ENCODE measurements at places on chromosomes 3 and 15.

GRCh38 chr3:179544981-179545645 lies 17.6 kb upstream of the ACTL6A start:
- H3K36me3 ChIP-seq, result no peaks in the 10 kb centered on the region
- no peak overlapping the region for H3K27ac ChIP-seq
- no peaks in the 10 kb centered on the region for H3K4me1 ChIP-seq
- no peak for DNase-seq

DNA sequence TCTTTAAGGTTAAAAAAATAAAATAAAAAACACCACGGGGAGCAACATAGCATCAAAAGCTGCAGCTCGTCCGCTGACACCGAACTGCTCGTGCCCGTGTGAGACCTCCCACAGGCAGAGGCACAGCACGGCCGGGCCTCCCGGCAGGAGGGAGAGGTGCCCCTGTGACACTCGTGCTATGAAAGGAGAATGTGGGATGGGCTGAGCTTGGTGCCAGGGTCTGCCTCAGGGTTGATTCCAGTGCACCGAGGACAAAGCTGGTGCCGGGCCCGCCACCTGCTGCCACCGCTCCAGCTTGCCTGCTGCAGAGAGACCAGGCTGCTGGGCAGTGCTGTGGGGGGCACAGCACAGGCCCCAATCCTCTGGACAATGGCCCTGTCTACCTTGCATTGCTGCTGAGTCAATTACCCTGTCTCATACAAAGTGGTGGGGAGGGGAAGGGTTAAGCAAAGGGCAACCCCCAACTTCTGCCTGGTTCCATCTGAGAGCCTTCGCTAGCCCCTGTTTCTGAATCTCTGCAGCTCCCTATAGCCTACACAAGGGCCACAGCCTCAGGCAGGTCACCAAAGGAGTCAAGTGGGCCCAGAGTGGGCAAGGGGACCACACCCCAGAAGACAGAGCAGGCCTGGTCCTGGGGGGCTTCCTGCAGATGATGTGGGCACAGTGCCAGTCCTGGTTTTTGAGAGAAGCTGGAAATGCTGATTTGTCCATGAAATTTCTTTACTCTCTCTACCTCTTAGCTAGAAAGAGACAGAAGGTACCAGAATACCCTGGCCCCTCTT lies 74.0 kb upstream of the SNRPA1 start:
- H3K4me1 ChIP-seq, result no peaks in the 10 kb centered on the region
- H3K36me3 ChIP-seq, result no peaks in the 10 kb centered on the region
- no peak overlapping the region for H3K27ac ChIP-seq
- no peak for DNase-seq
- no peak overlapping the region for H3K4me3 ChIP-seq

GRCh38 chr3:183074261-183074660 lies 25.0 kb downstream of the MCCC1 start:
- no peaks in the 10 kb centered on the region for H3K27me3 ChIP-seq
- peaks cover 25% of the 10 kb centered on the region for H3K36me3 ChIP-seq
- no peak for DNase-seq

DNA sequence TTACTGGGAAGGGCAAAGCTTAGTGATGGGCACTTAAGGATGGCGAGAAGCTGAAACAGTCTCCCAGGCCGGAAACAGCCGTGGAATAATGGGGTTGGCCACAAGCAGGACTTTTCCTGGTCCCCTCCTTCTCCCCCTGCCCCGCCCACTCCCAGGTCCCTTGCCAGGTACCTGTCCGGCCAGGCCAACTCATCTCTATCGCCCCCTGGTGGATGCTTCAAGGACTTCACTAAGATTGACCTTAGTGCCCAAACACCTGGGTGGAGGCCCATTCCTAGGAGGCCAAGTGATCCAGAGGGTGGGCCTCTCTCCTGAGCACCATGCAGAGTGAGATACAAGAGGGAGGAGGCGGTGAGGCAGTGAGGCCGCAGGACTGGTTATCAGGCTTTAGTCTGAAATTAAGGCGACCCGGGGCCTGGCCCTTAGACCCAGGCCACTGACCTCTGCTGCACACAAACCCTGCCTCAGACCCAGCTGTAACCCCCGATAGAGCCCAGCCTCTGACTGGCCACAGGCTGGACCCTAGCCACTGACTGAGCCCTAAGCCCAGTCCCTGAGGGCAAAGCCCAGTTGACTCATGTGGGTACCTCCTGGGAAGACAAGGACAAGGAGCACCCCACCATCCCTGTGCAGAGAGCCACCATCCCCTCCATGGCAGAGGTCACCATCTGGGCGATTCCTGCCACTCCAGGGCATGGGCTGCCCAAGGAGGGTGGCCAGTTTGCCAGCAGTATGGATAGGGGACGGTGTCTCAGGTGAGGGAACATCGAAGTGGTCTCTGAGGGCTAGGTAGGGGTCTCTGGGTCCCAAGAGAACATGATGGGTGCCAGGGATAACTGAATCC lies 37.6 kb downstream of the VIPR1 start:
- peaks cover 14% of the 10 kb centered on the region for H3K4me1 ChIP-seq
- H3K27ac ChIP-seq, result no peak overlapping the region
- no peaks in the 10 kb centered on the region for H3K27me3 ChIP-seq
- H3K36me3 ChIP-seq, result no peaks in the 10 kb centered on the region
- no peak overlapping the region for H3K4me3 ChIP-seq

DNA sequence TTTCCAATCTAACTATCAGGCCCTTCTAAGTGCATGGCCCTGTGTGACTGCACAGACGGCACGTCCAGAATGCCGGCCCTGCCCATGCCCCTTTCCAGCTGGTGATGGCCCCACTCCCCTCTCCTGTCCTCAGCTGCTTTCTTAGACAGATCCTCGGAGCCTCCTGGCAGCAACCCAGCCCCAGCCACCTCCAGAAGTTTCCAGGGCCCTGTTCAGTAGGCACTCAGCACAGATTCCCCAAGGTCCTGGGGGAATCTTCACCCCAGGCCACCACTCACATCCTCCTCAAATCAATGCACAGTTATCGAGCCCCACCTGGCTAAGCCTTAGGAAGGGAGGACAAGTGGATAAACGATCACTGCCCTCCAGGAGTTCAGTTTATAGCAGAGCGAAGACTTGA lies 1.4 kb upstream of the CRABP1 start:
- no peaks in the 10 kb centered on the region for H3K4me1 ChIP-seq
- H3K36me3 ChIP-seq, result no peaks in the 10 kb centered on the region
- H3K4me3 ChIP-seq, result no peak overlapping the region

DNA sequence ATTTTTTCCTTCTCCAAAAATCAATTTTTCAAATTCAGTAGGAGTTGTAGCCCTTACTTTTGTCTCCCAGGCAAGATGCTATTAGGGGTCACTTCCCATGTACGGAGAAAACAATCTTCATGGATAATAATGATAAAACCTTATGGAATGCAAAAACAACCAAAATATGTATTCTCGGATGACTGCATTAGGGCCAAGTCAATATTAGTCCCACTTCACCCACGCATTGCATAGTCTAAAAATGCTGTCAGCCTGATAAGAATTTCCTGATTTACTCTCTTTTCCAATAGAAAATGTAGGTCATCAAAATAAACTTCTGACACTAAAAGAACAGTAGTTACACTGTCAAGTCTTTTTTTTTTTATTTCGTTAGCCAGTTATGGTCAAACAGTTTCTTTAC lies 2.7 kb downstream of the VGLL3 start:
- no peak for DNase-seq
- no peaks in the 10 kb centered on the region for H3K27me3 ChIP-seq
- H3K4me3 ChIP-seq, result no peak overlapping the region
- H3K4me1 ChIP-seq, result no peaks in the 10 kb centered on the region
- no peaks in the 10 kb centered on the region for H3K36me3 ChIP-seq

- DNase-seq, result no peak
- no peaks in the 10 kb centered on the region for H3K27me3 ChIP-seq
- no peaks in the 10 kb centered on the region for H3K4me1 ChIP-seq
- H3K4me3 ChIP-seq, result no peak overlapping the region
- no peak overlapping the region for H3K27ac ChIP-seq
- H3K36me3 ChIP-seq, result no peaks in the 10 kb centered on the region
These were observed 92.9 kb downstream of the WDR76 start for GRCh38 chr15:43919540-43920253.

DNA sequence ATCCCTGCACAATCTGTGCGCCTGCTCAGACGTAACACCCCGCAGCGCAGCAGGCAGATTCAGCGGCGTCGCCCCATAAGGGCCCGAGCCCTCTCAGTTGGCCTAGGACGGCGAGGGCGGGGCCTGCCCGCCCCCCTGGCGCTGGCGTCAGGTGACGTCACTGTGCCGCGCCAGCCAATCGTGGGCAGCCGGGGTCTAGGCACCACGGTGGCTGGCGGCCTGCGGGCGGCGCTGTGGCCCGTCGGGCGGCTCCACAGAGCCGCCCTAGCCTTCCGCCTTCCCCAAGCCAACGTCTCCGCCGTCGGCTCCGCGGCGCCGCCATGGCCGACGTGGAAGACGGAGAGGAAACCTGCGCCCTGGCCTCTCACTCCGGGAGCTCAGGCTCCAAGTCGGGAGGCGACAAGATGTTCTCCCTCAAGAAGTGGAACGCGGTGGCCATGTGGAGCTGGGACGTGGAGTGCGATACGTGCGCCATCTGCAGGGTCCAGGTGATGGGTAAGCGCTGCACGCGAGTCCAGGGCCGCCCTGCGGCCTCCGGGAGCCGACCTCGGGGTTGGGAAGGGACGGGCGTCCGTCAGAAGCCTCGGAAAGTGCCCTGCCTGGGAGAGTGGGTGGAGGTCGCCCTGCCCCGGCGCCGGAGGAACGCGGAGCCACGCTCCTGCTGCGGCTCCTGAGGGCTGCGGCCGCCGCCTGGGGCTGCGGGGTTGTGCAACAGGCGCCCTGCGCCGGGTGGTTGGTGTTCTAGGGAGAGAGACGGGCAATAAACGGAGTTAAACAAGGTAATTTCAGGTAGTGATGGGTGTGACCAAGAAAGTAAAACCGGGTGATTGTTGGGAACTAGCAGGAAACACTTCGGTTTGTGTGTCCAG lies at the start of gene RNF7:
Gene RNF7 (plus strand): TSS at position 277 of the 869 bp plus-strand sequence. CDS start 44 bp downstream, at position 321.
- peak within 1 kb of the TSS; percentile 99 for H3K27ac ChIP-seq
- peaks cover 24% of the 10 kb centered on the region for H3K4me1 ChIP-seq
- H3K36me3 ChIP-seq, result no peaks in the 10 kb centered on the region
- DNase-seq, result peak; percentile 85
- H3K4me3 ChIP-seq, result peak within 1 kb of the TSS; percentile 97

DNA sequence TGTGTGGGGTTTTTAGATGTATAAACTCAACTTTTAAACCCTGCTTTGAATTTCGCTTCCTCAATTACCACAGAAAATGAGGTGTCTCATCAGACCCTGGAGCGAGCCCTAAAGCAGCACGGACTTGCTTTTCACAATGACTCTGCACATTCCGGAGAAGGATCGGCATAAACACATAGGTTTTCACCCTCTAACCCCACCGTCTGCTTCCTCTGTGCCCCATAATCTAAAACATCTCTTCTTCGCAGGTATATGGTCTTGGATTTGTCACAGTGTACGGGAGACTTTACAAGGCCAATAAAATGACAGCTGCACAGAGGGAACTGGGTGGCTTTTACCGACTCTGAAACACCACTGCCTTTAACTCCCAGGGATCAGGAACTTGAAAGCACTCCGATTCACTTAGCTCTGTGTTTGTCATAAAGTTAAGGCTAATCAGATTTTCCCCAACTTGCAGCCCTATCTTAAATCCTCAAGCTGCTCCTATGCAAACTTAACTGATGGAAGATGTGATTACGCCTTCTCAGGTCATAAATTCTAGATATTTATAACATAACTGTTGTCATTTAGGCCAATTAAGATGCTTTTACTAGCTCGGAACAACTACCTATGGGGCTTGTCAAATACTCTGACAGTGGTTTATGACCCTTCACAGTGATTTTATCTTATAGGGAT lies 133.4 kb upstream of the WNT5A start:
- no peak for DNase-seq
- H3K27me3 ChIP-seq, result no peaks in the 10 kb centered on the region
- H3K4me1 ChIP-seq, result no peaks in the 10 kb centered on the region
- H3K27ac ChIP-seq, result no peak overlapping the region
- no peaks in the 10 kb centered on the region for H3K36me3 ChIP-seq
- H3K4me3 ChIP-seq, result no peak overlapping the region

- H3K4me3 ChIP-seq, result no peak overlapping the region
- H3K36me3 ChIP-seq, result no peaks in the 10 kb centered on the region
- H3K4me1 ChIP-seq, result no peaks in the 10 kb centered on the region
- no peaks in the 10 kb centered on the region for H3K27me3 ChIP-seq
- H3K27ac ChIP-seq, result no peak overlapping the region
These were observed 154.1 kb downstream of the ADAMTS17 start for GRCh38 chr15:100187677-100188076.

GRCh38 chr3:195260280-195260905 lies 10.6 kb downstream of the XXYLT1 start:
- no peak for DNase-seq
- H3K36me3 ChIP-seq, result no peaks in the 10 kb centered on the region
- H3K27ac ChIP-seq, result peak overlapping the region; percentile 80
- no peaks in the 10 kb centered on the region for H3K27me3 ChIP-seq

DNA sequence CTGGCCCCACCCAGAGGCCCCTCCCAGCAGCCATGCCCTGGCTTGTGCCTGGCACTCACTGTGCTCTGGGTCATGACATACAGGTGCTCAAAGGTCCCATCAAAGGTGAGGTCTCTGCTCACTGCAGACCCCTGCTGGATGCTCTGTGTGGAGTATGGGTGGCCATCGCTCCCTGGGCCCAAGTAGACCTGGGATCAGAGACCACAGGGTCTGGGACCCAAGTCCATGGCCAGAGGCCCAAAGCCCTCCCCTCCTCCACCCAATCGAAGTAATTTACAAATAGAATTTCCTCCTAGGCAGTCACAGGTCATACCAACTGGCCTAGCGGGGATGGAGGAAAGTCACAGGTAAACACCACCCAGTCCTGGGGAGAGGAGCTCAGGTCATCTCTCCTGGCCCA lies 7.6 kb downstream of the PLXNB1 start:
- peaks cover 38% of the 10 kb centered on the region for H3K4me1 ChIP-seq
- no peak overlapping the region for H3K4me3 ChIP-seq
- no peaks in the 10 kb centered on the region for H3K27me3 ChIP-seq
- DNase-seq, result no peak

GRCh38 chr3:60355825-60356224 lies 895.4 kb downstream of the FHIT start:
- H3K36me3 ChIP-seq, result no peaks in the 10 kb centered on the region
- no peak overlapping the region for H3K4me3 ChIP-seq
- no peak overlapping the region for H3K27ac ChIP-seq
- H3K4me1 ChIP-seq, result no peaks in the 10 kb centered on the region
- no peaks in the 10 kb centered on the region for H3K27me3 ChIP-seq

DNA sequence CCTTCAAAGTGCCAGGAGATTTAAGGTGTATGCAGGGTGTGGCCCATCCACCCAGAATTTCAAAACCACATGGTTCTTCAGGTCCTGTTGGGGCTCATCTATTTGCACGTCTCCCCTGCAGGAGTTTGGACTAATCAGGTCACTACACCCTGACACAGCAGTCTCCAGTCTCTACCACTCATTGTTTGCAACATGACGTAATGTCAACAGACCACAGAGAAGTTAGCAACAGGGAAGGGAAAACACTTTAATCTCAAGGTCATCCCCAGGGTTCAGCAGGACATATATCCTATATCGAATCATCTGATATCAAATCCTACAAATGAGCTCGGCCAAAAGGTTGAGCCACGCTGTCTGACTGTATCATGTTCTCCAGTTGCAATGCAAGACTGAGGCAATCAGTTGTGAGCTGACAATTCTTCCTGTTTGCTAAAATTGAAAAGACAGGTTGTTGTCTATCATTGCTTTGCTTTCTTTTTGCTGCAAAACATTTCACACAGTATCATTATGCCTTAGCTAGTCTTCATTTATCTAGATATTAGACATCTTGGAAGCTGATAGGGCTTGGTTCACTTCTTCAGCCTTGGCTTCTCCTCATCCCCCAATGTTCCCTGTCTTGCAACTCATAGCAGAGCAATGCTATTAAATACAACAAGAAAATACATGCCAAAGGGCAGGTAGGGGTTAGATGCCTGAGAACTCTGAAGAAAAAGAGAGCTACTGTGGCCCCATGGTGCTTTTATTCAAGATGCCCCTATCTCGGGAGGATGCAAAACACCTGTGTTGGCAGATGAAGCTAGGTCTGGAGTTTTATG lies 13.4 kb upstream of the LEKR1 start:
- DNase-seq, result no peak
- no peak overlapping the region for H3K27ac ChIP-seq
- H3K36me3 ChIP-seq, result no peaks in the 10 kb centered on the region
- H3K27me3 ChIP-seq, result no peaks in the 10 kb centered on the region
- H3K4me3 ChIP-seq, result no peak overlapping the region
